ENCODE measurements at places on chromosomes 3 and 15.

GRCh38 chr3:20055020-20055775 is 15.0 kb downstream of the KAT2B start:
- no peak for DNase-seq

DNA sequence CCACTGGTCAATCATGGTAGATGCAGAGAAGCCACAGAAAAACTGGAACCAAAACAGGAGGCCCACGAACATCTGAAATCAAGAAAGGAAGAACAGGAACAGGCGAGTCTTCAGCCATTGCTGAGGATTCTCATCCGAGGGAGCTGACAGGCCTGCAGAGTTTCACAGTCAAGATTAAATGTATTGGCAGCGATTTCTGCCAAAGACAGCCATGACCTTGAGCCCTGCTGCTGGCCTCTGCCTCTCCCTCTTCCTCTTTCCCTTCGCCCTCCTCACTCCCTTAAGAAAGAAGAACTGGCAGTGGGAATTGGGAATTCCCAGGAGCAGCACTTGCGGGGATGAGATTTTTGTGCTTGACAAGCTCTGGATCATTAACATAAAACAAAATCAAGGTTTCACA is 179.7 kb downstream of the ATP10A start:
- no peak for DNase-seq

GRCh38 chr15:27042646-27043045 is 71.7 kb downstream of the GABRG3 start:
- DNase-seq: no peak

GRCh38 chr3:154969366-154969765 is 110.8 kb upstream of the MME start:
- DNase-seq: no peak

DNA sequence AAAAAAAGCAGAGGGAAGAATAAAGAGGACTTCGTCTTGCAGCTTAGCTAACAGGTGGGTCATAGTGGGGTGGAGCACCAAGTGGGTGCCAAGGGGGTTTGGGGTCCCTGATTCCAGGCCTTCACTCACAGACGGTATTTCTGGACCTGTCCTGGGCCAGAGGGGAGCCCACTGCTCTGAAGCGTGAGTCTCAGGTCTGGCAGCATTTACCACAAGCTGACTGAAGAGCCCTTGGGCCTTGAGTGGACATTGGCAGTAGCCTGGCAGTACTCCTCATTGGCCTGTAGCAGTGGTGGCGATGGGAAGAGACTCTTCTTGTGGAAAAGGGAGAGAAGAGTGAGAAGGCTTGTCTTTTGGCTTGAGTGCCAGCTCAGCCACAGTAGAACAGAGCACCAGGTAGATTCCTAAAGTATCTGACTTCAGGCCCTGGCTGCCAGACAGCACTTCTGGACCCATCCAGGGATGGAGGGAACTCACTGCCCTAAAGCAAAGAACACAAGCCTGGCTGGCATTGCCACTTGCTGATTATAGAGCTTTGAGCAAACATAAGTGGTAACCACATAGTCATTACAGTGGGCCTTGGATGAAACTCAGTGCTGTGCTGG is 72.9 kb downstream of the GLDN start:
- DNase-seq: no peak

DNA sequence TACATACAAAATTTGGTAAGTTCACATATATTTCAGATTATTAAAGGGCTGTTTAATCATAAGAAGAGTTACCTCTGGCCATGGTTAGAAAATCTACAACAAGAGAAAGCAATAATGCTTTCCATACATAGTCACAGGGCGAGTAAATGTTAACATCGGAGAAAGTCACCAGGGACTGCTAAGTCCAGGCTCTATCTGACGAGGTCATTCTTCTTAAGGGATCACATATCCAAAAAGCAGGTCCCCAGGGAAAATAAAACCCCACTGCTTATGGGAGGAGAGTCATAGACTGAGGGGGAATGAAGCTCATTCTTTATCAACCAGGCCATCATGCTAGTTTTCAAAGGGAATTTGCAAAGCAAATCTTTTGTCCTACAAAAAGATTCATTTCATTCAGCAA is 3.1 kb downstream of the PCYT1A start:
- no peak for DNase-seq

DNA sequence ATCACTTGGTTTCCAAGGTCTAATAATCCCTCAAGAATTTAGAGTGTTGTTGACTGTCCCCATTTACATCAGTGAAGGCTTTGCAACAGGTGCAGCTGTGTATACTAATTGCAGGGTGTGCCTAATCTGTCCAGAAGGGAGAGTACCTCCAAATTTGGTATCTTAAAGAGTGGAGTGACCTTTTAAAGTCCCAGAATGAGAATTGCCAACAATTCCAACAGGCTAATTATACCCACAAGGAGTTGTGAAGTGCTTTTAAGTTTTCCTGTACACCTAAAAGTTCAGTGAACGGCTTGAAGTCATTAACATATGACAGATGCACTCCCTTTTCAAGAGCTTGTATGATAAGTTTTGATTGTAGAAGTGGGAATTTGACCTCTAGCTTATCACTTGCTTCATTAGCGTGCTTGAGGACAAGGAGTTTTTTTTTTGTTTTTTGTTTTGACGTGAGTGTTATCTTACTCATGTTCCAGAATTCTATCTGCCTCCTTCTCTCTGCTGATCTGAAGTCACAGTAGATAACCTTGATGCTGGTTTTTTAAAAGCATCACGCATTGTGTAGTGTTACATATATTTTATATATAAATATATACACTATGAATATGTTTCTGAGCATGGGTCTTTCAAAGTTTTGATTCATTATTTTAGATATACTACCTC is 26.3 kb downstream of the CDIN1 start:
- DNase-seq: no peak

GRCh38 chr3:72888546-72889309 is 882 bp downstream of the GXYLT2 start:
- peak; percentile 31 for DNase-seq

DNA sequence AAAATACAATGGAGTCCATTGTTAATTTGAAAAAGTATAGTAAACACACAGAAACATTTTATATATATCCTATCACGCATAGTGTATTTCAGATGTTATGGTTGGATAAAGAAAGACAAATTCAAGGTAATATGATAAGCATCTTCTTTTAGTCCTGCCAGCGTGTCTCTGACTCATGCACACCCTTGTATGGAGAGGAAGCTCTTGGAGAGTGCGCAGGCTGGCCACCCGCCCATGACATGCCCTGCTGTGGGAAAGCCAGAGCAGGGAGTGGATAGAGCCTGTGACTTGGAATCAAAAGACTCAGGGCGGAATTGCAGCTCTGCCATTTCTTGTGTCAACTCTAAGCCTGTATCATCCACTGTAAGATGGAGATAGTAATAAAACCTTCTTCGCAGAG is 23.0 kb upstream of the COPG1 start:
- peak; percentile 99 for DNase-seq

GRCh38 chr3:151772825-151773480 is 39.2 kb downstream of the AADACL2 start:
- DNase-seq: no peak

DNA sequence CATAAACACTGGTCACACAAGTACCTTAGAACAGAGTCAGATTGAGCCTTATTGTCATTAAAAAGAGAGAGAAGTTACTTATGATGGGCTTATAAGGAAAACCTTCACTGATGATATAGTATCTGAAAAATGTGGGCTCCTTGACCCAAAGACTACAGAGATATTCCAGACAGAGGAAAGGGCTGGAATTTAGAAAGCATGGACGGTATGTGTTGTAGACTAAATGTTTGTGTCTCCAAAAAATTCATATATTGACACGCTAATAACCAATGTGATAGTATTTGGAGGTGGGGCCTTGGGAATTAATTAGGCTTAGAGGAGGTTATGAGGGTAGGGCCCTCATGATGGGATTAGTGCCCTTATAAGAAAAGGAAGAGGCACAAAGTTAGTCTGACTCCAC is 61.0 kb upstream of the DAZL start:
- DNase-seq: no peak

DNA sequence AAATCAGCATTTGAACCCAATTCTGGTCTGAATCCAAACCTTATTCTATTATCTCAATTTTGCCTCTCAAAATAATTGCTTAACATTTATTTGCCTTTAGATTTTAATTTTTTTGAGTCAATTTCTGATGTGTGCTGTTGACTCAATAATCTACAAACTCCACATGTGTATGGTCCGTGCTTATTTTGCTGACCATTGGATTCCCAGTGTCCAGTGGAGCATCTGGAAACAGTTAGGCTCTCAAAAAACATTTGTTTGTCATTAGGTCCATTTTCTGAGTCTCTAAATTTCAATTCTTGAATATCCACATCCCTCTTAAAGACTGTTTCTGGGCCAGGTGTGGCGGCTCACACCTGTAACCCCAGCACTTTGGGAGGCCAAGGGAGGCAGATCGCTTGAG is 19.2 kb upstream of the MYZAP start:
- DNase-seq: no peak

- DNase-seq: no peak
These were observed 19.2 kb downstream of the GOLM2 start for GRCh38 chr15:44307712-44308111.

DNA sequence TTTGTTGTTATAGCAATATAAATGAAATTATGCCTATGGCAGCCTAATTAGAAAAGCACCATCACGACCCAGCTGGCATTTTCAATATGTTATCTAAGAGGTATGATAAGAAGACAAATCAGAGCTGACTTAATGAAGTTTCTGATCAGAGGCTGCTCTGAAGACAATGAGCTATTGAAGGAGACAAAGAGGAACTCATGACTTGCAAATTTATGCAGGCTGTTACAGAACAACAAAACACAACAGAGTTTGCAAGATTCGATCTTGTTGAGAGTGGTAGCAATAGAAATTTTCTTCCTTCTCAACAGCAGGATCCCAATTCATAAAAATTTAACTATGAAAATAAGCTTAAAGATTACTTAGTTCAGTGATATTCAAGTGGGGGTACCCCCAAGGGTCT is 7.7 kb downstream of the CCDC54 start:
- no peak for DNase-seq

DNA sequence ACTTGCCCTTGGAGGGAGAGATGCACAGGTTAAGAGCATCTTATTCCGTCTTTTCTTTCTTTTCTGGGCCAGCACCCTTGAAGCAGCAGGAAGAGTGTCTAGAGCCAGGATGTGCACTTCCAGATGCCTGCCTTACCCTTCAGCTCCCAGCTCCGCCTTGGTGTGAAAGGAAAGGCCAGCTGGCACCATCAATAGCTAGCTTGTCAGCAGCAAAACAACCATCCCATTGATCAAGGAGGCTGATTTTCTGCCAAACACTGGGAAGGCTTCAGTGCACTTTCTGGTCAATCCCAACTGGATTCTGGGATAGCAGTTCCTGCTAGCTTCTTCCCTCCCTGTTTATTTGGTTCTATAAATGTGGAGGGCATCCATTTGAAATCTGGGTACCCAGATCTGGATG is 110.9 kb upstream of the GALNT15 start:
- DNase-seq: no peak

- DNase-seq: no peak
These were observed 94.7 kb upstream of the PDZRN3 start for GRCh38 chr3:73719413-73719851.

DNA sequence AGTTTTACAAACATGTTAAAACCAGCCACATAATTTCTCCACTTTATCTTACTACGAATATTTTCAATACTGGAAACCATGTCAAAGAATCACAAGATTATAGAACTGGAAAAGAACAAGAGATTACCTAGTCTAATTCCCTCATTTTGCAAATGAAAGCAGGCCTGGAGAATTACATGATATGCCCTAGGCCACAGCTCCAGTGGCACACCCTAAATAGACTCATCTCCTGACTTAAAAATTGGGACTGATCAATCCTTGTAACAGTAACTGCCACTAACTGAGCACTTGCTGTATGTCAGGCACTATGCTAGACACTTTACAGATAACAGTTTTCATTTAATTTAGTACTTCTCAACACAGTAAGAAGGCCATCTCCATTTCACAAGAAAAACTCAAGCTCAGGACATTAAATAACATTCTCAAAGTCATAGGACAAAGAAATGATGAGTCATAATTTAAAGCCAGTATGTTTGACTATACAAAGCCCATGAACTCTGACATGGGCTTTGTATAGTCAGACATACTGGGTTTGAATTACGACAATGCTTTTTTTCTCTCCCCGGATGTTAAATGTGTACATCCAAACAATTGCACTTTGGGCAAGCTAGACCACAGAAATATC is 9.4 kb downstream of the IGSF11 start:
- DNase-seq: no peak

GRCh38 chr3:42822828-42823227 is 13.6 kb downstream of the ACKR2 start:
- DNase-seq: peak; percentile 11

GRCh38 chr3:14130230-14130629 is 5.4 kb downstream of the TMEM43 start:
- DNase-seq: no peak

DNA sequence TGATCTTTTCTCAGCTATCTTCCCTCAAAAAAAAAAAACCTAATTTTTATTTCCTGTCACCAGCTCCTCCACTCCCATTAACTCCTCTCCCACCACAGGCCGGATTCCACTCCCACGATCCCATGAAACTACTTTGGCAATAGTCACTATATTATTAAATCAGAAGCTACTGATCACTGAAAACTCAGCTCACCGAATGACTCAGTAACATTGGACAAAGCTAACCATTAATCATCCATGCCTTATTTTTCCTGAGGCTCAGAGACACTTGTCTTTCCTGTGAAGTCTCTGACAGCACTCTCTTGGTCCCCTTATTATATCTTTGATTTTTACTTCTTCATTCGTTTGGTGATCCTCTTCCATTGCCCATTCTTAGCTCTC is 260.2 kb downstream of the CGGBP1 start:
- DNase-seq: no peak

- no peak for DNase-seq
These were observed 35.7 kb upstream of the PHLDB2 start for GRCh38 chr3:111823341-111823855.

GRCh38 chr15:25812073-25812472 is 51.1 kb downstream of the ATP10A start:
- DNase-seq: no peak

DNA sequence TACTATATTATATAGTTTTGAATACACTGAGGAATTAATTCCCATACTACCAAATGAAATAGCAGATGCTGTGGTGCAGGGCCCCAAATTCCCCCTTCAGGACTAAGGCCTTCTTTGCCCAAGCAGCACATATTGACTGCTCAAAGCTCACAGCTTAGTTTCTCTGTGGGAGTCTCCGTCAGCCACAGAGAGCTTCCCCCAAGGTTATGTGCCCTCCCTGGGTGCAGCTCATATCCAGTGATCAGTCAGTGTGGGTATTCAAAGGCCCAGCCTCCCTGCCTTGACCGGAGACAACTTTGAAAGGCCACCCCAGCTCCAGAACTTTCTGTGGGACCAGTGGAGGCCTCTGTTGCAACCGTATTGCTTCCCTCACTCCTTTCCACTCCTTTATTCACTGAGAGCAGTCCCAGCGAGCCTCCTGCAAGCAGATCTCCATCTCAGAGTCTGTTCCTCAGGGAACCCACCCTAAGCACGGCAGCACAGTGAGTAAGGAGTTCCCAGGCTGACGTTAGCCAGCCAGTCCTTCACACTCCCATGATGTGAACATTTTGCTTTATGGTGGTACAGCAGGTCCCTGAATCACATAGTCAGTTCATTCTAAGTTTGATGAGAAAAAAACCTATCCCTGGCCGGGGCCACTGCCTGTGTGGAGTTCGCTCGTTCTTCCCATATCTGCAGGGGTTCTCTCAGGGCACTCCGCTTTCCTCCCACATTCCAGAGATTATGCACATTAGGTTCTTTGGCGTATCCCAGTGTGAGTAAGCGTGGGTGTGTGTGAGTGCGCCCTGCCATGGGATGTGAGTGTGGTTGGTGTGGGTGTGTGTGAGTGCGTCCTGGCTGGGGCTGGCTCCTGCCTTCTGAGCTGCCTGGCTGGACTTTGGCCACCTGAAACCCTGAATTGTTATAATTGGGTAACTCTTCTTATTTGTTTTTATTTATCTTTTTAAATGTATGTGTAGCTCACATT is 64.4 kb upstream of the PPARG start:
- no peak for DNase-seq

Data from M059J (cell line).